ENCODE measurements at places on chromosomes 3 and 15.

DNA sequence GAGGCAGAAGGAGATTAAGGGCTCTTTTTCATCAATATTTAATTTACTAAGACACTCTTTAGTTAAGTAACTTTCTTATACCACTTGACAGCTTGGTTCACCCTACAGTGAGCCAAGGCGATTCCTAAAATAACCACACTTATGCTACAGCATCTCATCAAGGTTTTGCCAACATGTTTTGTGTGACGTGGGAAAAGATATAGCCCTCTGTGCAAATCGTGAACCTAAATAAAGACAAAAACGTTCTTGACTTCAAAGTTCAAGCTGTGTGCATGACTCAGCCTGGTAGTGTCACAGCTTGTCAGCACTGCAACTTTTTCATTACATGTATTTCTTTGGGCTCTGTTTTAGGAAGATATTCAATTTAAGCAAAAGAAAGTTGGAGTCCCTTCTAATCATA lies 297.0 kb upstream of the EPHA3 start:
- peak; percentile 41 for DNase-seq

- DNase-seq: no peak
These were observed 259.2 kb downstream of the MEIS2 start for GRCh38 chr15:36841193-36841592.

GRCh38 chr15:85280203-85280602 lies 100.2 kb upstream of the AKAP13 start:
- DNase-seq: no peak

- no peak for DNase-seq
These were observed 15.3 kb upstream of the DIS3L start for GRCh38 chr15:66278056-66278455.

GRCh38 chr3:70433091-70433490 lies 120.7 kb upstream of the MDFIC2 start:
- DNase-seq: peak; percentile 14

DNA sequence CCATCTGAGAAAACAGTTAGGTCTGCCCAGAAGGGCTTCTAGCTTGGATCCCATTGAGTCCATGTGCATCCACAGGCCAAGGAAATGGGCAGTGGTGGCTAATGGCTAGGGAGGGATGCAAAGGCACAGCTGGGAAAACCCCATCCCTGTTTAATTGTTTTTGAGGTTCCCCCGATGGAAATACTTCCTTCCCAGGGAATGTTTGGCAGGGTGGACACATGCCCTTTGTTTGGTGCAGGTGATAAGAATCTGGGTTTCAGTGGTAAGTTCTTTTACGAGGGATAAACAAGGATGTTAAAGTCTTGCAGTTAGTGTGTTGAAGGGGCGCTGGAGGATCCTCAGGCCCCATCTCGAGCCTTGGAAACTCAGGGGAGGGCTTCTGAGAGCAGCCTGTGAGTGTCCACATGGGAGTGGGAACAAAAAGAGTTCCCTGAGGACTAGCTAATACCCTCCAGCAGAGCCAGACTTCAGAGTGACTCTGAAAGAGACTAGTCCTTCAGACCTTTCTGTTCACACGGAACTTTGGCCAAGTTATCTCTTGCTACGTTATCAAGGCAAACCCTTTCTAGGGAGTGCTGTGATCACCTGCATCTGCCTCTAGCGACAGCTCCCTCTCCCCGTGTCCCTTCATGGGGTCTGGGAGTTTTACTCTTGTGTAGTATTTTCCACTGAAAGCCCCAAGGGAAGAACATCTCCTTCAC lies 17.4 kb downstream of the PTPRG start:
- no peak for DNase-seq

DNA sequence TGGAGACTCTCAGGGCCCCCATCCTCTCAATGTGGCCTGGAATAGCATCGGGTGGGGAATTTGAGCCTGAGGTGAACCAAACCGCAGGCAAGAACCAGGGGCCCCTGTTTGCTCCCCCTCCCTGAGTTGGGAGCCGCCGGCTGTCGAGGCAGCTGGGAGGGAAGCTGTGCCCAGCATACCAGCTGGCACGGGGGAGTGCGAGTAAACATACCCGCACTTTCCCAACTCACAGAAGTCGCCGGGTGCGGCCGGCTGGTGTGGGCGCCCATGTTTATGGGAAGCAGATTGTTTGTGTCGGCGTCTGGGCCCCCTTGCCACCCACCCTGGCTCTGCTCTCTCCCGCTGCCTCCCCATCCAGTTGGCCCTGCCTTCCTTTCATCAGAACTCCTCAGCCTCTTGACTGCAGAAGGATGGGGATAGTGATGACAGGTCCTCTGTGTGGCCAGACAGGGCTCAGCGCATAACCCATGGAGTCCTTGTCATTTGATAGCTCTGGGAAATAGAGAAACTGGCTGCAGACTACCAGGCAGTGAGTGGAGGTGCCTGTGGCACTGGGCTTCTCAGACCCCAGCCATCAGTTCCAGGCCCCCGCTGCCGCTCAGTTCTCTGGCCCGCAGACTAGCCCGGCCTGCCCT lies 60.4 kb downstream of the CACNA2D2 start:
- DNase-seq: no peak

DNA sequence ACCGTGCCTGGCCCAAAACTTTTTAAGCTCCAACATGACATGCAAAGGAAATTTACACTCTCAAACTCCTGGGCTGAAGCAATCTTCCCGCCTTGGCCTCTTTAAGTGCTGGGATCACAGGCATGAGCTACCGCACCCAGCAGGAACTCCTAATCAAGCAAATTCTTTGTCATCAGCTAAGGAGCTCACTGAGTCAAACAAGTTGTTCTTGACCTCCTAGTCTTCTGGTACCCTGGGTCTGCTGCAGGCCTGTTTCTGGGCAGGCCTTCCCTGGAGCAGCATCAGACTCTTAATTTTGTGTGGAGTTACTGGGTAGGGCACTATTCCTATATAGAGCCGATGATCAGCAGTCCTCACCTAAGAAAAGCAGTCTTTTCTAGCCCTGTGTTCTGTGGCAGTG lies 68.4 kb upstream of the FLNB start:
- no peak for DNase-seq

GRCh38 chr3:42742688-42743087 lies 30.4 kb downstream of the CCDC13 start:
- DNase-seq: no peak

Data from fibroblast of skin of right quadriceps (primary cell).